ENCODE measurements at places on chromosomes 3 and 15.

DNA sequence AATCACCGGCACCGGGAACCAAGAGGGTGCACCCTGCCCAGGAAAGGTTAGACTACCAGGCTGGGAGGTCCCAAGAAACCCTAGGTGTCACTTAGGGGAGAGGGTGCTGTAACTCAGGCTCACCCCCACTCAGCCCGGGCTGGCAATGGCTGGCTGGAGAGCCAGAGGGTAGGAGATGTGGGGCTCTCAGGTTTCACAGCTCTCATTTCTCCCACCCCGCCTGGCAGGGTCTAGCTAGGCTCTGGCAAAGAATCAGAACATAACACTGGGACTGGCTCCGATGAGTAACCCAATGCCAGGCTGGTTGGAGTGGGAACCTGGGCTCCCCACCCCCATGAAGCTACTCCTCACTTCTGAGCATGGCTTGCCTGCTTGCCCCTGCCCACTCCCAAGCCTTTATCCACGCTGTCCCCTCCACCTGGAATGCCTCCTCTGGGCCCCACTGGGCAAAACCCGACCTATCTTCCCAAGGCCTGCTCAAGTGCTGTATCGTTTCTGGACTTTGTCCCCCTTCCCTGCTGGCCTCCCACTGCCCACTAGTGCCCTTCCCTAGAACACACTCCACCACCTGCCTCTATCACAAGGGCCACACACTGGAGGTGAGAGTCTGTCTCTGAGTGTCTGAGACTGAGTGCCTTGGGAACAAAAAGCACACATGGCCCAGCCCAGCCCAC is 2.0 kb downstream of the CIB2 start:
- peak; percentile 82 for DNase-seq

DNA sequence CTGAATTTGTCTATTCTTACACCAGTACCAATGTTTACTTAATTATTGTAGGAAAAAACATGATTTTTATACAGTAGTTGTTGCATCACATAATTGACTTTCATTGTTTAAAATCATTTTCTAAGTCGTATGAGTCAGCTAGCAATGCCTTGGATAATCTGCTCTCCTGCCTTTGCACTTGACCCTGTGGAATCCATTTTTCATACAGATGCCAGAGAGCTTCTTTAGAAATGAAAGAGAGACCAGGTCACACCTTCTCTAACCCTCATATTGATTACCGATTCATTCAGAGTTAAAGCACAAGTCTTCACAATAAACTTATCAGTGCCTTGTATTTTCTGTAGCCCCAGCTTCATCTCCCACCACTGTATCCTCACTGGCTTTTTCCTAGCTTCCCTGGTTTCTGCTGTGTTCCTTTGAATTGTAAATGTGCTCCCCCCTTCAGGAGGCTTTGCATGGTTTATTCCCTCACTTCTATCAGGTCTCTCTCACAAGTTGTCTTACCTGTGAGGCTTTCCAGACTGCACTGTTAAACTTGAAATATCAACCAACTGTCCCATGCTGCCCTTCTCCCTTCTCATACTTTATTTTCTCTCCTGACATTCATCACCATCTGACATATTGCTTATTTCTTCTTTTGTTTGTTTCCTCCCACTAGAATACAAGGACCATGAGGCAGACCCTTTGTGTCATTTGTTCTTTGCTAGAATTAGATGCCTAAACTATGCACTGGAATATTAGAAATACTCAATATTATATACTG is 662.0 kb upstream of the GBE1 start:
- no peak for DNase-seq

DNA sequence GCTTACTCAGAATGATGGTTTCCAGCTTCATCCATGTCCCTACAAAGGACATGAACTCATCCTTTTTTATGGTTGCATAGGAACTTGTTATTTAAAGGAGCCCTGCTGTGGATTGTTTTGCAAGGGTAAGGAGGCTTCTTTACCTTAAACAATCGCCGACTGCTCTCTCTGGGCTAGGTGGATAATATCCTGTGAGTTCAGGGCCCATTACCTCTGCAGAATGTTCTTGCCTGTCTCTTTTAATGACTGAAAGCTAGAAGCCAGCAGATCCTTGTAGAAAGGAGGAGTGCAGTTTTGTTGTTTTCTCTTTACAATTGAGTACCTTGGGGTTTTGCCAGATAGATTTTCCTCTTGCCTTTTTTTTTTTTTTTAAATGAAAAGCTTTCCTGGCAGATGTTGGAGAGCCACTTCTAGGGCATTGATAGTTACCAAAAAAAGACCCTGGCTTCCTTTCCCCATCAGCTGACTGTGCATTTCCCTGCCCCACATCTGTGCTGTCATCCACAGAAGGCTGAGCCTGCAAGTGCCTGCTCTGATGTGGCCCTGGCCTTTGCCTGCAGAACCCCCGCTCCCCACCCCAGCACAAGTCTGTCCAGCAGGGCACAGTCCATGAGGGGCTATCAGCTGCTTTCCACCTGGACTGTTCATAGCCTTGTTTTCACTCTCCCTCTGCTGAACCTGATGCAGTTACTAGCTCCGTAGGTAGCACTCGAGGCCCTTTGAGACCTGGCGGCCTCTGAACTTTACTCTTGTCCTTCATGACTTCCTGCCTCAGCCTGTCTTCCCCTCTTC is 113.1 kb downstream of the CHCHD6 start:
- DNase-seq: peak; percentile 89

GRCh38 chr15:67195305-67195704 is 59.2 kb downstream of the AAGAB start:
- no peak for DNase-seq

DNA sequence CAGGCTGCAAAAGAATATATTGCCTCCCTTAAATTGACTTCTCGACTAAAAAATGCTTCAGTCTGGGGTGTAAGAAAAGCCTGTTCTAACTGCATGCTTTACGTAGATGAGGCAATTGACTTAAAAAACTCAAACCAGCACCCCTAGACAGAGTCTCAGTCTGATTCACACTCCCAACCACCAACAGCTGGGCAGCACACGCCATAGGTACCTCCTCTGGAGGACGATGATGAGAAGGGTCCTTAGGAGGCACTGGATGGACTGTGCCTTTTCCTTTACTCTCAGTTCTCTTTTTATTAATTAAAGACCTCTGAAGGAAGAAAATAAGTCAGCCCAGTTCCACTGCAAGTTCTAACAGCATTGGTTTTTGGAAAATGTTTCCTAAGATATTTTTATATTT is 175.0 kb downstream of the PDZRN3 start:
- DNase-seq: no peak

DNA sequence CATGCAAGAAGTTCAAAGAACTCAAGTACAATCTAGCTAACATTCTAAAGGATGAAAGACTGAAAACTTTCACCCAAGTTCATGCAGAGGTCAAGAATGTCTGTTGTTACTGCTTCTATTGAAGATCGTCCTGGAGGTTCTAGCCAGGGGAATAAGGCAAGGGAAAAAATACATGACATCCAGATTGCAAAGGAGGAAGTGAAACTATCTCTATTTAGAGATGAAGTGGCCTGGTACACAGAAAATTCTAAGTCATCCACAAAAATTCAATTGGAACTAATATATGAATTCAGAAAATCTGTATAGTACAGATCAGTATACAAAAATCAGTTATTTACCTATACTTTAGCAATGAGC is 693.0 kb downstream of the NR2F2 start:
- DNase-seq: no peak

DNA sequence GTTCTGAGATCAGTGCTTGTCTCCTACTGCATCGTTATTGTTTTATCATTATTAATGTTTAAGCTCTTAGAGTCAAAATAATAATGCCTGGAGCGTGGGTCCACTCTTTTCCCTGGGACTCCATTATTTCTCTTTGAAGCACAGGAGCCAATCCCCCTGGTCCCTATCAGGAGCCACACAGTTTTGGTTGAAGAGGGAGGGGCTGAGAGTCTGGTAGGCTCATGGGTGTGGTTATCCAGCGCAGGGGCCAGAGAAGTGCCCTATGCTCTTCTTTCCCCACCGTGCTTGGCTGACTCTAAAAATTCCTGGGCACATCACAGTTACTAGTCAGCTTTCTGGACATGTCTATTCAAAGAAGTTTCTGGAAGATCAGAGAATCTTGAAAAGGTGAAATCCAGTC is 121.5 kb downstream of the DNAJB8 start:
- no peak for DNase-seq

GRCh38 chr3:119835556-119835955 is 53.7 kb downstream of the NR1I2 start:
- DNase-seq: no peak

DNA sequence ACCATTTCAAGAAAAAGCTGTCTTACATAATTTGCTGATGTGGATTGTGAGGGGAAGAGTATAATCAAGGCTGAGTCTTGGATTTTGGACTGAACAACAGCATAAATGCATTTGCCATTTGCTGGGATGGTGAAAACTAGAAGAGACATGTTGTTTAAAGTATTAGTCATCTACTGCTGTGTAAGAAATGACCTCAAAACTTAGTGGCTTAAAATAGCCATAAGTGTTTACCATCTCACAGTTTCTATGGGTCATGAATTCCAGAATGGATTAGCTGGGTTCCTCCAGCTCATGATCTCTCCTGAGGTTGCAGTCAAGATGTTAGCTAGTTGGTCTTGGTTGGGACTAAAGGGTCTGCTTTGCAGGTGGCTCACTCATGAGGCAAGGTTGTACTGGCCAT is 66.2 kb downstream of the SCN11A start:
- DNase-seq: no peak

GRCh38 chr15:52808441-52808840 is 18.3 kb upstream of the ONECUT1 start:
- DNase-seq: no peak

DNA sequence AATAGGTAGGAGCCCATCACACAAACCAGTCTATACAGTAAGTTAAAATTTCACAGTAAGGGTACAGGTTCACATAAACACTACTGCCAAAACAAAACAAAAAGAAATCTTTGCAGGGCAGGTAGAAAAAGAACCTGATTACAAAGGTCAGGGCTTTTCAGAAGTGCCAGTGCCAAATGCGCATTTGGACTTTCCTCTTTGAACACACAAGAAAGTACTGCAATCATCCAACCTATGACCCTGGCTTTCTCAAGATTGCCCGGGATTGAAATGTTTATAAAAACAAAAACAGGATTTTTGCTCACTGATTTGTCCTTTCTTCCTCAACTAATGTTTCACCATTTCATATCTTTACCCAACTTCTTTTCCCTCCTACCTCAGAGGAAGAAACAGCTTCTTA is 47.4 kb downstream of the CBLB start:
- no peak for DNase-seq

DNA sequence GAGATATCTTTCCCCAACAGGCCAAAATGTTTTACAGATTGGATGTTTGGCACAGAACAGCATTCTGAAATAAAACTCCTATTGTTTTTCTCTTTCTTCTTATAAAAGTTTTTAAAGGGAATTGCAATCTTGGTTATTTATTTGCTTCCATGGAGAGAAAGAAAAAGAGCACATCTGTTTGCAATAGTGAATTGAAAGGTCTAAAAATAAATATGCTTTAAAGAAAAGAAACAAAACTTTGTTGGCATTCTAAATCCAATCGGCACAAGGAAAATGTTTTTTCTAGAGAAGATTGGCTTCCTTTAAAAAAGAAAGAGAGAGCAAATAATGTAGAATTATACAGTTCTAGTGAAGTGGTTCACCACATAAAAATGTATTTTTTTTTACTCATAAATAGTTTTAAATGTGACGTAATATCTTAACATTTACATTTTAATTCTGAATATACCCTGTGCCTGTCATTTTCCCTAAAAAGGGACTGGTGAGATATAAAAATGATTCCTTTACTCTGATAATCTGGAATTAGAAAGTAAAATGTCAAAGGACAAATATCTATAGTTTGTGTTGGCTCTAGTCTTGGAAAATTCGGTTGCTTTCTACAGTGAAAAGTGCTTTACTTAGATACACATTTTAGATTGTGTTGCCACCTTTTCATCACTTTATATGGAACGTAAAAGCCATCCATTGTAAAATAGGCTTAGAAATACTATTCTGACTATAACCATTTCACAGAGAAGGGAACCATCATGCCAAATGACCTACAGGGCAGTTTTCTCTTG is 257.4 kb upstream of the CBLB start:
- no peak for DNase-seq

- no peak for DNase-seq
Measured at GRCh38 chr3:113590983-113591382, 58.6 kb downstream of the SIDT1 start.

- peak; percentile 74 for DNase-seq
Measured at GRCh38 chr15:56150204-56150603, 93.5 kb downstream of the RFX7 start.

- no peak for DNase-seq
Measured at GRCh38 chr3:189363590-189364255, 192.0 kb downstream of the TPRG1 start.

DNA sequence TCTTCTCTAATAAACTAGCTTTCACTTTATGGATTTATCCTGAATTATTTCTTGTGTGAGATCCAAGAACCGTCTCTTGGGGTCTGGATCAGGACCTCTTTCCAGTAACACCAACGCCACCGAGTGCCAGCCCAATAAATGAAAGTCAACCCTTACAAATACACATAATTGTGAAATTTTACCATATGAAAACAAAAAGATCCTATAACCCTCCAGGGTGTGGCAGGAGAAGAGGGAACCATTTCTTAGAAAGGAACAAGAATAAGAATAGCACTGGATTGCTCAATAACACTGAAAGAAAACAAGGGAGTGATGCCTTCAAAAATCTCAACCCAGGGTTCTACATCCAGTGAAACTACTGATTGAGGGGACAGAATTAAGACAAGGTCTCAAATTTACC is 51.6 kb upstream of the ACKR4 start:
- DNase-seq: no peak

DNA sequence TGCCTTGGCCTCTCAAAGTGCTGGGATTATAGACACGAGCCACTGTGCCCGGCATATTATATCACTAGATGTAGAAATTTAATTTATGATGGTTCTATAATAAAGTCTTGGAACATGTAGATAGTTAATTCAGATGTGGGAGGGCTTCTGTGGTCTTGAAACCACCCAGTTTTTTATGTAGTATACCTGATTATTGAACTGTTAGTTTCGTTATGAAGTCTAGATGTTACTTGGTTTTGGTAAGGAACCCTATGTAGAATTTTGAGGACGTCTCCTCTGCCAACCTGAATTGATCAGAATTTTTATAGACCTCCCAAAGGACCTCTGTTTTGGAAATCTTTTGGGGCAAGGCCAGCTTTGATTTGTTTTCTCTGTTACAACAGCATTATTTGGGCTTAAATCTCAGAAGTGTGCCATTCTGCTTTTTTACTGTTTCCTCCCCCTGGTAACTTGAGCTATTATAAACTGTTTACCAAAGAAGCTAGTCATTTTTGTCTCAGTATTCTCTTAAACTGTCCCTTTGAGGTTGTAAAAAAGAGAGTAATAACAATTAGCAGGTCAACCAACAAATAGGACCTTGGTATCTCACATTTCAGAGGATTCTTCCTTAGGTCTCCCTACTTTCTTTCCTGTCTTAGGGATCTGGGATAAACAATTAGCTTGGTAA is 20.8 kb downstream of the AKAP13 start:
- no peak for DNase-seq

DNA sequence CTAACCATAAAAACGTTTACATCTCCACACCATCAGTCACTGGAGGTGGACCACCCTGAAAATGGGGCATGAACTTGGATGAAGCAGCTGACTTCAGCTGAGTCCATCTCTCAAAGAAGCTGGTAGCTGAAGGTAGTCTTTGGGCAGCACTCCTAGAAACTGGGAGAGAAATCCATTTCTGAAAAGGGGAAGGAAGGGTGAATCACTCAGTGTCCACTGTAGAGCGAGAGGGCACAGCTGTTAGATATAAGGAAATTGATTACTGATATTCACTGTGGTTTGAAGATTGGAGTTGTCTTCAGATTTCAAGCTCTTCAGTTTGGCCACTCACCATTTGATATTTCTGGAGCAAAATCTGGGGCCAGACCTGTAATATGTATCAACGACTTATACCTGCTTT is 499.0 kb upstream of the UBE2E2 start:
- no peak for DNase-seq

All from NCI-H2171 treated with DMSO at 0.1 percent for 48 hours (cell line).